Stimulated activated CD8-positive, alpha-beta memory T cell treated with anti-CD3 and anti-CD28 coated beads, Interleukin-7, amount 100 ng/mL, for 48 hours (primary cell): ENCODE measurements at places on chromosomes 2 and 18.
A peak's percentile ranks its signal among the peaks of the same experiment; 100 is the strongest.

DNA sequence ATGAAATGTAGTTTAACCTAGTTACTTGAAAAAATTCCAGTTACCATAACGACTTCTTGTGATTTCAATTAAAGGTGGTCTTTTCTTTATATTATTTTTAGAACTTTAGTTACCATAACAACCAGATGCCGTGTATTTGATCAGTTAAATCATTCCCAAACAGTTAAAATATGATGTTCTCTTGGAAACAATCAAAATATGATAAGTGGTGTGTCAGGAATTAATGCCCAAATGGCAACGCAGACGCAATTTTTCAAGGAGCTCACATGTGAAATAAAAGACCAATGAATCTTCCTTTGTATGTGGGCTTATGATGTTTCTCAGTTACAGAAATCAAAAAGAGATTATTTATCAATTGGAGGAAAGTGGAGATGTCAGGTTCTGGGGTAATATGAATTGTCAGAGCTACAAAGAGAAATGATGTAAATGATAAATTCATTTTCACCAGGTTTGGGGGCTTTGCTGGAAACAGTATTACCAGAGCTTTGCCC lies 189.1 kb upstream of the PARD3B start:
- DNase-seq, result no peak

- no peak for DNase-seq
Measured at GRCh38 chr2:233470011-233470687, 96.4 kb downstream of the USP40 start.

GRCh38 chr2:226440127-226440918 lies 359.3 kb downstream of the IRS1 start:
- no peak for DNase-seq

- DNase-seq, result no peak
Measured at GRCh38 chr2:212649646-212650045, 111.0 kb upstream of the ERBB4 start.

GRCh38 chr2:228527197-228527881 lies 345.9 kb upstream of the SPHKAP start:
- no peak for DNase-seq

GRCh38 chr18:58967751-58968254 lies 103.1 kb downstream of the ZNF532 start:
- no peak for DNase-seq

DNA sequence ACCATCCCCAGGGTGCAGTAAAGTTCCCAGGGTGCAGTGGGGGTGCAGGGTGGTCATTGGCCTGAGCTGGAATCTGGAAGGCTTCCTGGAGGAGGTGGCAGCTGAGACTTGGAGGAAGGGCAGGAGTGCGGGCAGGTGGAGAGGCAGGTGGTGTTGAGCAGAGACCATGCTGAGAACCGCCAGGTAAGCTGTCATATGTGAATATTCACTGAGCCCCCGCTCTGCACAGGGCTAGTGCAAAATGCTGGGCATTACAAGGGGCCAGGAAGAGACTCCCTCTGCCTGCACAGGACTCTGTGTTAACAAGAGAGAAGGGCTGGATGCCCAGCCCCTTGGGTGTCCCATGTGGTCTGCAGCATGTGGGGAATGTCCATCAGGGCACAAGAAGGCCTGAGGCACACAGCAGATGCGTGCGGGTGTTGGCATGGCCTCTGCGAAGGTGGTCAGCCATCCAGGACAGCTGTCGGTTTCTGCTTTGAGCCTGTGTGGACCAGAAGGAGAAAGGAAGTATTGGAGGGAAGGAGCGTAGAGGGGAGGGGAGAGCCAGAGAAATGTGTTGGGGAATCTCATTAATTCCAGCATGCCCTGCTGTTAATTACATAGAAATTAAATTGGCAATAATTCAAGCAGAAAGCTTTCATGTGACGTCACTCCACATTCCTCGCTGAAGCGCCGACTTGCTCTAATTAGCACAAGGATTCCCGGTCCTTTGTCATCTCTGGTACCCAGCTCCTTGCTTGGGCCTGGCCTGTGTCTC lies 62.8 kb upstream of the OTOS start:
- no peak for DNase-seq

GRCh38 chr2:118882693-118883336 lies 35.4 kb upstream of the EN1 start:
- peak; percentile 44 for DNase-seq

GRCh38 chr2:191664823-191665677 lies 12.9 kb upstream of the NABP1 start:
- no peak for DNase-seq

DNA sequence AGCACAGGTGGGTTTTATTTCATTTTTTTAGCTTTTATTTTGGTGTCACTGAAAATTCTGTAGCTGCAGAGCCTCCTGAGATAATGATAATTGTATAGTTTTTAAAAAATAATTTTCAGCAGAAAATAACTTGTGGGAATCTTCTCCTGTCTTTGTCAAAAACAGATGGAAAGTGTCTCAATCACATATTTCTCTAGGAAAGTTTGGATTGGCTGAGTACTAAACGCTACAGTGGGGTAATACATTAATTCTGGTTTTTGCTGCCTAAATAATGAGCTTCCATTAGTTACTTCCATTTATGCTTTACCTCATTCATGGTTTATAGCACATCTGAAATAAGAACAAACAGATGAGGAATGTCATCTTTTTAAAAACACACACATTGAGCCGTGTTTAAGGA lies 2.2 kb downstream of the TWIST2 start:
- DNase-seq, result no peak

DNA sequence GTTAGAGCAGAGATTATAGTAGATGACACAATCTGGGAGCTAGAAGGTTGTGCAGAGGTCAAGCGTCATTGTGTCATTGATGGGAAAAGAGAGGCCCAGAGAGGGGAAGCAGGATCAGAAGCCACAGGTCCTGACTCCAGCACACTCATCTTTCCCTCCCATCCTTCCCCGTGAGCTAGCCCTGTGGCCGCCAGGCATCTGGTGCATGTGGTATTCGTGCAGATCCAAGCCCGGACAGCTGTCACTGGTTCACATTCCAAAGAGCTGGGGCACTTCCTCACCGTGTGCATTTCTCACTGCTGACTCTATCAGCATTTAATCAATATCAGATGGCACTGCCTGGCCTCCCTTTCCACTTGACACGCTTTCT lies 94.1 kb upstream of the THOC1 start:
- DNase-seq, result no peak

GRCh38 chr18:59459369-59460071 lies 100.5 kb upstream of the LMAN1 start:
- DNase-seq, result no peak

- DNase-seq, result no peak
Measured at GRCh38 chr2:63440612-63441011, 147.7 kb downstream of the WDPCP start.

GRCh38 chr2:126885751-126886210 lies 12.9 kb upstream of the TEX51 start:
- DNase-seq, result no peak
